ENCODE measurements at places on chromosomes 12 and 14. TPM values are rescaled to one million over a fixed set of nuclear protein-coding genes. Genes with fewer than 3 reads are reported as not detected.

CPNE6 gene
- total RNA-seq: 0.13 TPM

GRCh38 chr14:70808416-70809224 lies 693 bp downstream of the MAP3K9 start:
- DNase-seq: no peak
- peaks cover 25% of the 10 kb centered on the region for H3K4me1 ChIP-seq
- peak overlapping the region; percentile 90 for H3K4me3 ChIP-seq
- no peaks in the 10 kb centered on the region for H3K36me3 ChIP-seq
- peak overlapping the region; percentile 35 for H3K27ac ChIP-seq

- no peaks in the 10 kb centered on the region for H3K36me3 ChIP-seq
- no peak overlapping the region for H3K4me3 ChIP-seq
- H3K27ac ChIP-seq: no peak overlapping the region
- no peak for DNase-seq
- H3K4me1 ChIP-seq: no peaks in the 10 kb centered on the region
- no peaks in the 10 kb centered on the region for H3K27me3 ChIP-seq
Observed at GRCh38 chr12:12983420-12984035, 16.5 kb downstream of the HEBP1 start.

DNA sequence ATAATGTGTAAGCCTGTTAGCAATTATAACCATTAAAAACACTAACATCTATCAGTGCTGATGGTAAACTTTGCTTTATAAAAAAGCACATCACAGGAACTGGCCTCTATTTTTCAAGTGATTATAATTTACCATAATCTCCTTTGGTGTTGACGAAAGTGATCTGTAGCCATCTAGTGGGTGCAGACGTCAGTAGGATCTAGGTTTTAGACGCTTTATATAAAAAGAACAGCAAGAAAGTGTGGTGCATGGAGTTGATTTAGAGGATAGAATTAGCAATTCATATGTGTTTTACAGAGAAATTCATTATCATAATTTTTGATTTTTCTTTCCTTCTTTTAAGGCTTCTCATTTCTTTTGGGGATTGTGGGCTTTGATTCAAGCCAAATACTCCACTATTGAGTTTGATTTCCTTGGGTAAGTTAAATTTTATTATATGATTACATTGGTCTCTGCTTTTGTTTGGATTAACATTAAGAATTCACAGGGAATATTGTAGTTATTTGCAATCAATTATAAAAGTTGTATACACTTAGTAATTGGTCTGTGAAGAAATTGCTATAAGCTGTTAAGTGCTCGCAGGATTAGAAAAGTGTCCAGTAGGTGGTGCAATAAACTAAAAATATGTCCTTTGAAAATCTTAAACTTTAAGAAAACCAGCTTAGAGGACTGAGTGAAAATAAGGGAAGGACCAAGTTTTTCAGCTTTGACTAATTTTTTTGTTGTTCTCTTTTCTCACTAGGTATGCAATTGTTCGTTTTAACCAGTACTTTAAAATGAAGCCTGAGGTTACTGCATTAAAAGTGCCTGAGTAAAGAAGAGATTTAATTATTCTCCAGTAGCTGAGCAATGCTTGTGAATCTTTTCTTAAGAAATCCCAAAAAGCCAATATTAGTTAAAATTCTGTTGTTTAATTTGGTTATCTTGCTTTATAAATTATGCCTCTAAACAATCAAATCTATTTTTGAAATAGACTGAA lies 59.5 kb downstream of the ETNK1 start:
- H3K4me1 ChIP-seq: peaks cover 18% of the 10 kb centered on the region
- H3K27me3 ChIP-seq: no peaks in the 10 kb centered on the region
- DNase-seq: peak; percentile 11
- H3K36me3 ChIP-seq: no peaks in the 10 kb centered on the region
- no peak overlapping the region for H3K4me3 ChIP-seq

DNA sequence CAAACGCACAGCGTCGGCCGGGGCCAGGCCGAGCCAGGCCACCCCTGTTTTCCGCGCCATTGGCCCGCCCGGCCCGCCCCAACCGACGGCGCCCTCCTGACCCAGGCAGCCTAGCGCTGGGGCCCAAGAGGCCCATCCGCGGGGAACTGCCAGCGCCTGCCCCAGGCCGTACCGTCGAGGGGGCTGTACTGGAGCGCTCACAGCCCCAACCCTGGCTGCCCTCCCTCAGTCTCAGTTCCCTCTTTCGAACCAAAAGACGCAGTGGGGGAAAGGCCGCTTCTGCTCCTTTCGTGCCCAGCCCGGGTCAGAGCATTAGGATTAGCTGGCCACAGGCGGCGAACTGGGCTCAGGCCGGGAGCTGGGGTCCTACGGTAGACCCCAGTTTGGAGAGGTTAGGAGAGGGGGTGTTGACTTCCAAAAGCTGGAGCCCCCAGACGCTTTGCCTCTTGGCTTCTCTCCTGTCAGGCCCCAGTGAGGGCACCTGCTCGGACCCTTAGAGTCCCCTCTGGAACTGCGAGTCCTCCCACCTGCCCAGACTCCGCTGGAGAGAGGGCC lies 1.9 kb downstream of the NKX2-1 start:
- no peaks in the 10 kb centered on the region for H3K36me3 ChIP-seq
- H3K27me3 ChIP-seq: peaks cover 31% of the 10 kb centered on the region
- H3K4me1 ChIP-seq: no peaks in the 10 kb centered on the region
- DNase-seq: no peak
- H3K4me3 ChIP-seq: no peak overlapping the region
- H3K27ac ChIP-seq: no peak overlapping the region

Data from GM12878 (cell line).